Pulmonary artery endothelial cell (primary cell): ENCODE measurements at places on chromosomes 13 and 19. TPM values are rescaled to one million over a fixed set of nuclear protein-coding genes. Genes with fewer than 3 reads are reported as not detected.

CYP2A7 gene
- total RNA-seq, result not detected in 2 replicates

NCAN gene
- total RNA-seq, result not detected in 2 replicates

GADD45B gene
- total RNA-seq, result 28.4 and 75.6 TPM in 2 replicates

VSTM2B gene
- not detected in 2 replicates for total RNA-seq

OR4F17 gene
- not detected in 2 replicates for total RNA-seq

MBD3 gene
- 124 and 158 TPM in 2 replicates for total RNA-seq

FFAR3 gene
- not detected in 2 replicates for total RNA-seq

ZNF77 gene
- total RNA-seq, result 7.6 and 8.6 TPM in 2 replicates

FREM2 gene
- under 0.01 TPM in 1 of 2 replicates, not detected in the other for total RNA-seq

LAIR1 gene
- total RNA-seq, result not detected in 2 replicates

ATXN8OS gene
- total RNA-seq, result not detected in 2 replicates

PPAN gene
- 41.2 and 51.6 TPM in 2 replicates for total RNA-seq

METTL21C gene
- not detected in 2 replicates for total RNA-seq

SERPINE3 gene
- total RNA-seq, result not detected in 2 replicates

PRR36 gene
- 0.07 TPM in 1 of 2 replicates, not detected in the other for total RNA-seq

CCDC70 gene
- total RNA-seq, result 0.07 TPM in 1 of 2 replicates, not detected in the other

F10 gene
- 0.13 and 0.56 TPM in 2 replicates for total RNA-seq

ZNF439 gene
- total RNA-seq, result 0.26 and 4.5 TPM in 2 replicates

MUC16 gene
- under 0.01 TPM in 1 of 2 replicates, not detected in the other for total RNA-seq

FBXO27 gene
- total RNA-seq, result 1.5 and 2.2 TPM in 2 replicates

B3GNT8 gene
- total RNA-seq, result 2.1 and 2.7 TPM in 2 replicates

SLC15A1 gene
- total RNA-seq, result 0.07 TPM in 2 replicates

ELAVL1 gene
- 65.6 and 90.6 TPM in 2 replicates for total RNA-seq

AKT2 gene
- 22.6 and 30.1 TPM in 2 replicates for total RNA-seq

ZNF256 gene
- total RNA-seq, result 4.4 and 5.6 TPM in 2 replicates

ZNF829 gene
- total RNA-seq, result 1.3 and 2.5 TPM in 2 replicates

URAD gene
- not detected in 2 replicates for total RNA-seq

CEACAM8 gene
- not detected in 2 replicates for total RNA-seq

EXOC3L2 gene
- 0.63 and 1.6 TPM in 2 replicates for total RNA-seq

NPAS1 gene
- 0.20 TPM in 1 of 2 replicates, not detected in the other for total RNA-seq
